ENCODE measurements at places on chromosomes 16 and 17. TPM values are rescaled to one million over a fixed set of nuclear protein-coding genes. Genes with fewer than 3 reads are reported as not detected.

- H3K27ac ChIP-seq: no peak overlapping the region
- no peaks in the 10 kb centered on the region for H3K27me3 ChIP-seq
These were observed 29.1 kb downstream of the MBTPS1 start for GRCh38 chr16:84087466-84088151.

- H3K27ac ChIP-seq: no peak overlapping the region
- H3K36me3 ChIP-seq: no peaks in the 10 kb centered on the region
- no peak overlapping the region for H3K4me3 ChIP-seq
- DNase-seq: no peak
These were observed 24.8 kb upstream of the CEP20 start for GRCh38 chr16:15913046-15913698.

DNA sequence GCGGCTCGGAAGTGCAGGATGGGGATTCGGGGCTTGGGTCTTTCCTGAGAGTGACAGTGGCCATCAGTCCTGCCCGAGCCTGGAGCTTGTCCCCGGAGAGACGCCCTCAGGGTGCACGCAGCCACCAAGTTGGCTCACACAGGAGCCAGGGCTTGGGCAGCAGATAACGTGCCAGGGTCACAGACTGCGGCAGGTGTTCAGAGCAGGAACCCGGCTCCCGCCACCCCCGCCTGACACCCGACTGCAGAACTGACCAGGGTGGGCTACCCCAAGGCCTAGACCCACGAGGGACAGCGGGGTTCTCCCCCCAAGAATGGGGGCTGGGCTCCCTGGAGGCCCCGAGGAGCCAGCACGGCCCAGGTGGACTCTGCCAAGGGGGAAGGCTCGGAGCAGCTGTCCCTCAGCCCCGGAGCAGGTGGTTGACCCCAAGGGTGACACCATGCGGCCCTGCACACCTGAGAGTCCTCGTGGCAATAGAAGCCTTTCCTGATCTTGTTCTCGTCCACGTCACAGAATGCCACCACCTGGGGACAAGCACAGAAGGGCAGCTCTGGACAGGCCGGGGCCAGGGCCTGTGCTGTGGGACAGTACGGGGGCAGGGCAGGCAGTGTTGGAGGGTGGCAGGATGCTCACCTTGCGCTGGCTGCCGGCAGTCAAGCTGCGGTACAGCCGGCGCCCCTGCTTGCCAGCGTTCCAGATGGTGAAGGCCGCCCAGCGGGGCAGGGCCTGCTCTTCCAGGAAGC, 117.1 kb upstream of the ZNF750 start:
- H3K27ac ChIP-seq: no peak overlapping the region
- no peaks in the 10 kb centered on the region for H3K4me1 ChIP-seq
- H3K36me3 ChIP-seq: no peaks in the 10 kb centered on the region
- H3K27me3 ChIP-seq: no peaks in the 10 kb centered on the region
- H3K4me3 ChIP-seq: no peak overlapping the region
- no peak for DNase-seq

GRCh38 chr16:82658796-82659195, 32.0 kb downstream of the CDH13 start:
- H3K27ac ChIP-seq: peak overlapping the region; percentile 35
- H3K4me3 ChIP-seq: no peak overlapping the region
- DNase-seq: no peak
- no peaks in the 10 kb centered on the region for H3K27me3 ChIP-seq
- H3K36me3 ChIP-seq: no peaks in the 10 kb centered on the region
- H3K4me1 ChIP-seq: peaks cover 50% of the 10 kb centered on the region

GRCh38 chr16:68772030-68772681, 35.1 kb downstream of the CDH1 start:
- H3K27me3 ChIP-seq: no peaks in the 10 kb centered on the region
- no peaks in the 10 kb centered on the region for H3K36me3 ChIP-seq
- H3K4me3 ChIP-seq: no peak overlapping the region
- no peak for DNase-seq

DNA sequence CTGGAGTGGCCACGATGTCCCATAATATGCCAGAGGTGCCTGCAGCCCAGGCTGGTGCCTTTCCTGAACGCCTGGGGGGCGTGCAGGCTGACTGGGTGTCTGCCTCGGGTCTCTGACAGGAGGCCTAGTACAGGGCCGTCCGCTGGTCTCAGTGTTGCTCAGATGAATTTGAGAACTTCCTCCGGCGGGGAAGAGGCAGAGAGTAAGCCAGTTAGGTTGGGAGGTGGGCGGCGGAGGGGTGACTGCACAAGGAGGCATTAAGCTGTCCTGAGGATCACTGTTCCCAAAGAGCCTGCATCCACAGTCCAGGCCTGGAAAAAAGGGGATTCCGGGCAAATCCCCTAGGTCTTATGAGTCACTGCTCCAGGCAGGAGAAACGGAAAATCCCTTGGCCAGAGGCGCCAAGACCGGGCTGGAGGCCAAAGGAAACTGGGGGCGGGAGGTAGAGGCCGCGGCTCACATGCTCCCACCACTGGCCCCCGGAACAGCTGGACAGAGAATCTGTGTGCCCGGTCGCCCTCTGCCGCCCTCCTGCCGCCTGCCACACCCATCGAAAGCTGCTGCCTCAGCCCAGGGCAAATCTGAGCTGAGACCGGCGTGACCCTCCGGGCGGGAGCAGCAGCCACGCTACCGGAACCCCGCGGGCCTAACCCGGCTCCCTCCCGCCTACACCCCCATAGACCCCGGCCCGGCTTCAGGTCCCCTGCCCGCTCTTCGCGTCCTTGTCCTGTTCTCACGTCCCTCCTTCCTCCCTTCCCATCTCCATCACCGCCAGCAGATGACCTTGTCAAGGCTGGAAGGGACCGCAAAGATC, 1.2 kb downstream of the TRIM47 start:
- H3K27me3 ChIP-seq: no peaks in the 10 kb centered on the region
- peaks cover 5% of the 10 kb centered on the region for H3K36me3 ChIP-seq
- H3K27ac ChIP-seq: peak overlapping the region; percentile 75
- peak overlapping the region; percentile 62 for H3K4me3 ChIP-seq

DNA sequence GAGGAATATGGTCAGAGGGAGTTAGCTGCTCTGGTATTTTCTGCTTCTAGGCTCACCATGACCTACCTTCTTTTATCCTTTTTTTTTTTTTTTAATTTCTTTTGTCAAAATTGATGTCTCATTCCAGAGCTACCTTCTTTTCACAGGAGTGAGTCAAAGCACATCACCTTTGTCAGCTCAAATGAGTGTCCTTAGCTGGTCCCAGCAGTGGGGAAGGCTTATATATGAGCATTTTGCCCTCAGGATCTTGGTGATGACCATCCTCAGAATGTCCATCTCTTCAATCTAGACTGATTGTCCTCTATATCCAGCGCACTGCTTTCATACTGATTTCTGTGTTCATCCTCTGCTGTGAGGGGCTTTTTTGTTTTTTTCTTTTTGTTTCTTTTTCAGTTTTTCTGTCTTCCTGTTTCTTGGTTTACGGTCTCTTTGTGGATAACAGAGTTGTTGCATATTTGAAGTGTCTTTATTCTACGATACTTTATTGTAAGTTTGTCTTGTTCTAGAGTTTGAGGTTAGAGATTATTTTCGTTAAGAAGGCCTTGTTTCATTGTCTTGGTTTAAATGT, 24.9 kb downstream of the CBFB start:
- H3K36me3 ChIP-seq: no peaks in the 10 kb centered on the region
- peak overlapping the region; percentile 39 for H3K4me3 ChIP-seq
- H3K27me3 ChIP-seq: no peaks in the 10 kb centered on the region
- peaks cover 23% of the 10 kb centered on the region for H3K4me1 ChIP-seq

DNA sequence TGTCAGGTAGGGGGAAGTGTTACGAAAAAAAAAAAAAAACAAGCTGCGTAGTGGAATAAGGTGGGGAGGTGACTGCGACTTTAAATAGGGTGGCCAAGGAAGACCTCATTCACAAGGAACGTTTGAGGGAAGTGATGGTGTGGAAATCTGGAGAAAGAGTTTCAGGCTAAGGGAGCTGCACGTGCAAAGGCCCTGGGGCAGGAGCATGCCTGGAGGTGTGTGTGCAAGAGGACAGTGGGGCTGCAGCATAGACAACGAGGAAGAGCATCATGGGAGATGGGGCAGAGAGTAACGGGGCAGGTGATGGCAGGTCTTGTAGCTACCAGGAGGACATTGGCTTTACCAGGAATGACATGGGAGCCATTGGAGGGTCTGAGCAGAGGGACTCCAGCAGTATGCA, 12.0 kb downstream of the GSG1L start:
- H3K4me1 ChIP-seq: no peaks in the 10 kb centered on the region
- H3K4me3 ChIP-seq: no peak overlapping the region
- no peaks in the 10 kb centered on the region for H3K36me3 ChIP-seq
- no peaks in the 10 kb centered on the region for H3K27me3 ChIP-seq
- no peak overlapping the region for H3K27ac ChIP-seq

GRCh38 chr16:11160676-11161115, 95.3 kb downstream of the SOCS1 start:
- no peak overlapping the region for H3K4me3 ChIP-seq
- H3K36me3 ChIP-seq: no peaks in the 10 kb centered on the region
- no peak overlapping the region for H3K27ac ChIP-seq
- peak; percentile 86 for DNase-seq
- H3K4me1 ChIP-seq: no peaks in the 10 kb centered on the region

The OTOP2 gene
- total RNA-seq: not detected

The TP53TG3D gene
- total RNA-seq: not detected

The C16orf96 gene
- 0.17 TPM for total RNA-seq

Measured in CD4-positive, CD25-positive, alpha-beta regulatory T cell (primary cell).